Activated CD4-positive, alpha-beta T cell treated with anti-CD3 and anti-CD28 coated beads, Interleukin-2, Interleukin-4, amounts not matched to agents 100 ng/mL and 50 ng/mL, durations not matched to agents 16 hours and 8 hours (primary cell): ENCODE measurements at places on chromosomes 16 and 17.

DNA sequence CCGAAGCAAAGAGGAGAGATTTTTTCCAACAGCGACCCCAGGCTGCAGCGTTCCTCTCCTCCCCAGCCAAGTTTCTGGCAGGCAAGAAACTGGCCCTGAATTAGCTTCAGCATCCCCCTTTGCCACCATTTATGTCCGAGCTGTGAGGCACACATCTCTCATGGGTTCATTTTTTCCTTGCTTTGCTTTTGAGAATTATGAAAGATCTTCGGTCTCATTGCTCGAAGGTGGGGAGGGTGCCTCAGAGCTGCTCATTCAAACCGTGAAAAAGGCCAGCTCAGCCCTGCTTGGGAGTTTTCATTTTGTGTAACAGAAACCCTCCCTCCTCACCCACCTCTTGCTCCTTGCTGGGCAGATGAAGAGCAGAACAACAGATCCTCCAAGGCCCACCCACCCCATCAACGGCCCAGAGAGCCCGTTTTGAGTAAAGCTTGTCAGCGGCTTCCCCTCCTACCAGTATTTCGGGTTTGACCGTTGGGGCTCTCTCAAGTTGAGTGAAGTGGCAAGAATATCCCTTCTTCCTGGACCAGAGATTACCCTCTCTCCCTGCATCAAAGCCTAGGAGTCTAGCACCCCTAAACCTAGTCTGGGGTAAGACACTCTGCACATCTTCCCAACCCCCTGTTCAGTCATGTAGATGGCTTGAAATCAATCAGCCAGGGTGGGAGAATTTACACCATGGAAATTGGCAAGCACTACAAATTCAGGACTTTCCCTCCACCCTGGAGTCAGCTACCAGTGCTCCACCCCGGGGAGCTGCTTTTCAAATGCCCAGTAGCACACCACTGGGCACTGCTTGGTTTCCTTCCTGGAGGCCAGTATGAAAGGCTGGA lies 1.8 kb downstream of the CCR7 start:
- DNase-seq, result peak; percentile 96

GRCh38 chr16:27097800-27098230 lies 31.1 kb downstream of the C16orf82 start:
- no peak for DNase-seq

DNA sequence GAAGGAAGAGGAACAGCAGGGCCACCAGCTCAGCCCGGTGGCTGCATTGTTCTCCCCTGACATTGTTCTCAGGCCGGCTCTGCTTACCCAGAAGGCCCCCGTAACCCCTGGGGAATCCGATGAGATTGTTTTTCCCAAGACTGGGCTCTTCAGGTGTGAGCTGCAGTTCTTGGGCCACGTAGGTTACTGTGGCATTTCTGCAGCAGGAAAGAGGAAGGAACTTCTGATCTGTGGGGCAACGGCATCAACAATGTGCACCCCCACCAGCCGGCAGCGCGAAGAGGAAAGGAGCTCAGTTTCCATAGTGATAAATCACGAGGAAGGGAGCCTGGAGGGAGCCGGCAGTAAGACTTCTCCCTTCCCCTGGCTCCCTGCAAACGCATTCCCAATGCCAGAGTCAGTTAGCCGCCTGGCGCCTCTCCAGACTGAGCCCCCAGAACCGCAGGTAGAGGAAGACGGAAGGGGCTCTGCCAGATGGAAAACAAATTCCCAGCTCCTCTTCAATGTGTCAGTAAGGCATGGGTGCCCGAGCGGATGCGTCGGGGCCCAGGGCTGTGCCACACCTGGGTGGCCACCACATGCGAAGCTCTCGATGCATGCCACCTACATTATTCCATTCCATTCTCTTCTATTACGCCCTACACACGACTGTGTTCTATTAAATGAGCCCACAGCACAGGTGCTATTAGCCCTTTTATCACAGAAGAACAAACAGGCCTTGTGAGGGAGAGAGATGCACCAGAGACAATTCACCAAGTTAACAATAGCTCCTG lies 21.5 kb upstream of the PECAM1 start:
- DNase-seq, result no peak

DNA sequence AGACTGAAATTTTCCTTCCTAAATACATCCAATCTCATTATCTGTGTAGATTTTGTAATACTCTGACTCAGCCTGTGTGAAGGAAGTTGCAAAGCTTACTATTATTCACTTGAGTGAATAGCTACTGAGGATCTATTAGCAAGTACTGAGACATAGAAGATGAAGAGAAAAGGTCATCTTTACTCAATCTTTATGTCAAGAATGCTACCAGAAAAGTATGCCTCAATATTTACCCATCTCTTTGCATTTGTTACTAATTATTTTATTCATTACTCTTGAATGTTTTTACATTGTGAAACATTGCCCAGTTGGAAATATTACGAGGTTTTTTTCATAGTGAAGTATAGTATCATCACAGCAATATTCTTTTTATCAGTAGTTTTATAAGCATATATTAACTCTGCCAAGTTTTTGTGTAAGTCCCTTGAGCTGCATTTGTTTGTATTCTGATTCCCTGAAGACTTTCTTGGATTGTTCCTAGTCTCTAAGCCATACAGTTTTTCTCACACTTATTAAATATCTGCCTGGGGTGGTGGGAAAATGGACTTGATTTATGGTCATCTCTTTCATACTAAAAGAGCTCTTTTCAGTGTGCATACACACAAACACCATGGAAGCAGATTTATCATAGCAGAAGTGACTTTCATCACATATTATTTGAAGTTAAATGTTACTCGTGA lies 110.4 kb downstream of the MRTFB start:
- DNase-seq, result no peak

- DNase-seq, result peak; percentile 84
These were observed 133.7 kb downstream of the RAB11FIP4 start for GRCh38 chr17:31524926-31525800.

GRCh38 chr17:17298108-17298507 lies 5.1 kb upstream of the NT5M start:
- no peak for DNase-seq
